ENCODE measurements at places on chromosomes 16 and 17. TPM values are rescaled to one million over a fixed set of nuclear protein-coding genes. Genes with fewer than 3 reads are reported as not detected.

- DNase-seq: no peak
These were observed 65.0 kb downstream of the AMFR start for GRCh38 chr16:56360117-56361008.

GRCh38 chr17:72520665-72521303, 400.0 kb downstream of the SOX9 start:
- DNase-seq: no peak

GRCh38 chr17:38676706-38677504, 2.1 kb upstream of the EPOP start:
- peak; percentile 32 for DNase-seq

The CCL14 gene
- total RNA-seq: 7.5 TPM

DNA sequence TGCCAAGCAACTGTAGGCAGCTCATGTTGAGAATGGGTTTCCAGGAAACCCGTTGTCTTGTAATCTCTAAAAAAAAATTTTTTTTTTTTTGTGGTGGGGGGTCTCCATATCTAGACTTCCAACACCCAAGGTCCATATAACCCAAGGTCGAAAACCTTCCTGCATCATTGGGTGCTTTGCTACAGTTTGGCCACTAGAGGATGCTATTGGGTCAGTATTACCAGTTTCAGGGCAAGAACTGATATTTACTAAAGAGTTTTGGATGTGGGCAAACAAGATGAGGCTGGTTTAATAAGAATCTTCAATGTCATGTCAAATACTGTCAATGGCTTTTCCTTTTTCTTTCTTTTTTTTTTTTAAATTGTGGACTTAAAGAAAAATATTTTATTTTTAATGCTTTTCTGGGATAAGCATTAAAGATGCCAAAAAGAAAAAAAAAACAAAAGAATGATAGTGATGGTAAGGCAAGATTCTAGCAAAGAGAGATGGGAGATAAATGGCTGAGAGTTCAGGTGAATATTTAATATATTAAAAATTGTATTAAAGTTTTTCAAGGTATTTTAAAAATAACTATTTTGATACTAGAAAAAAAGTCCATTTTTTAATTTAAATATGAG, 62.2 kb downstream of the DHRS7C start:
- no peak for DNase-seq

All from esophagus squamous epithelium (tissue), 5 donors.